ENCODE measurements at places on chromosomes 1 and 21.

GRCh38 chr1:233327651-233328141 lies at the start of gene MAP3K21:
Gene MAP3K21, plus strand, starts transcription at chr1:233327724. Its CDS starts 305 bp downstream, at chr1:233328029.
- DNase-seq, result no peak
- H3K36me3 ChIP-seq, result no peaks in the 10 kb centered on the region
- H3K4me1 ChIP-seq, result peaks cover 34% of the 10 kb centered on the region
- no peaks in the 10 kb centered on the region for H3K27me3 ChIP-seq
- peak within 1 kb of the TSS; percentile 93 for H3K4me3 ChIP-seq
- peak within 1 kb of the TSS; percentile 95 for H3K27ac ChIP-seq

GRCh38 chr1:146021622-146022402 lies at the start of gene HJV:
Gene HJV, minus strand, starts transcription at chr1:146021735. Its CDS starts 1,504 bp downstream, at chr1:146020231.
- no peak for DNase-seq
- H3K36me3 ChIP-seq, result no peaks in the 10 kb centered on the region
- no peaks in the 10 kb centered on the region for H3K4me1 ChIP-seq
- no peaks in the 10 kb centered on the region for H3K27me3 ChIP-seq
- H3K27ac ChIP-seq, result no peak within 1 kb of the TSS

- H3K27me3 ChIP-seq, result no peaks in the 10 kb centered on the region
- H3K4me3 ChIP-seq, result no peak overlapping the region
- no peak for DNase-seq
- no peak overlapping the region for H3K27ac ChIP-seq
- H3K4me1 ChIP-seq, result no peaks in the 10 kb centered on the region
- no peaks in the 10 kb centered on the region for H3K36me3 ChIP-seq
Measured at GRCh38 chr1:56206391-56206790, 373.0 kb downstream of the PLPP3 start.

- DNase-seq, result no peak
- no peak overlapping the region for H3K27ac ChIP-seq
- H3K36me3 ChIP-seq, result no peaks in the 10 kb centered on the region
- no peaks in the 10 kb centered on the region for H3K27me3 ChIP-seq
- no peak overlapping the region for H3K4me3 ChIP-seq
Measured at GRCh38 chr1:180482425-180483275, 19.7 kb downstream of the ACBD6 start.

DNA sequence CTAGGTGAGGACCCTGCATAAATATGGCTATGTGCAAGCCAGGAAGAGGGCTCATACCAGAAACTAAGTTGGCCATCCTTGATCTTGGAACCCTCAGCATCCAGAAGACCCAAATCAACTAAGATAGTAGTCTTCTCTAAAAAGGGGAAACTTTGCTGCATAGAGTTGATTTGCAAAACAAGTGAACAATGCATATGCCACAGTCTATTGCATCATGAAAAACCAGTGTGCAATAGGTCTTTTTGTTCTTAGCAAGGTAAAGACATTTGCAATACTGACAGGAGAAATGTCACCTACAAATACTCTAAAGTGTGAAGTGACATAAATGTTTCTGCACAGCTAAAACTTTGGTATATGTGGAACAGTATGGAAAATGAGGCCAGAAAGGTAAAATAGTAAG lies 2.0 kb upstream of the IFI16 start:
- H3K27ac ChIP-seq, result no peak overlapping the region
- no peaks in the 10 kb centered on the region for H3K4me1 ChIP-seq
- no peaks in the 10 kb centered on the region for H3K27me3 ChIP-seq
- H3K36me3 ChIP-seq, result no peaks in the 10 kb centered on the region
- H3K4me3 ChIP-seq, result no peak overlapping the region

DNA sequence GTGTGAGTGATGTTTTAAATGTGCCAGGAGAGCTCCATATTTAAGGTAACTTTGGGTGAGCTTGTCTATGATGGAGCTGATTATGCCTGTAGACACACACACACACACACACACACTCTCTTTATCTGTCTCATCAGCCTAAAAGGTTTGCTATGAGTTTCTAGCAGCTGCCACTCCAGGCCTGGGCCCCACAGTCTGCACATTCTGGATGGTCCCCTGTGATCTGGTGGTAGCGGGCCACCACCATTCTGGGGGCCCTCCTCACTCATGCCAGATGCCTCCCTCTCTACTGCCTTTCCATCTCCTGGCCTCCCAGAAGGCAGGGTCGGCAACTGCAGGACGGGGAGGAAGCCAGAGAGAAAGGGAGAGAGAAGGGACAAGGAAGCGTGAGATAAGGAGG lies 129.2 kb upstream of the TNR start:
- H3K4me1 ChIP-seq, result no peaks in the 10 kb centered on the region
- H3K4me3 ChIP-seq, result no peak overlapping the region
- DNase-seq, result no peak
- no peak overlapping the region for H3K27ac ChIP-seq

DNA sequence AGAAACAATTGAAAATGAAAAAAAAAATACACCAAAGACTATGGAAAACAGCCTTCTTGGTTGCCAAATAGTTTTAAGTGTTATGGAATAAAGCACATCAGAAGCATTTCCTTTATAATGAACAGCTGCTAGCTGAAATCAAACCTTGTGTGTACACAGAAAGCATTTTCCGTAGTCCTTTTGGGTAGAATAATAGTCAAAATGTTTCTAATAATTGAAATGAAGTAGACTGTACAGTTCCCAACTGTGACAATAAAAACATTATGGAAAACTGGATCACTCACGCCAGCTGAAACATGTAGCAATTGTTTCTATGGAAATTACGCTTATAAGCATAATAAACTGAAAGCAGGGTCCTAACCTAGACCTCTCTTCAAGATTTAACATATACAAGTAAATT lies 856.3 kb upstream of the B3GALT2 start:
- H3K4me1 ChIP-seq, result no peaks in the 10 kb centered on the region
- no peaks in the 10 kb centered on the region for H3K27me3 ChIP-seq
- no peak overlapping the region for H3K4me3 ChIP-seq
- no peak overlapping the region for H3K27ac ChIP-seq

DNA sequence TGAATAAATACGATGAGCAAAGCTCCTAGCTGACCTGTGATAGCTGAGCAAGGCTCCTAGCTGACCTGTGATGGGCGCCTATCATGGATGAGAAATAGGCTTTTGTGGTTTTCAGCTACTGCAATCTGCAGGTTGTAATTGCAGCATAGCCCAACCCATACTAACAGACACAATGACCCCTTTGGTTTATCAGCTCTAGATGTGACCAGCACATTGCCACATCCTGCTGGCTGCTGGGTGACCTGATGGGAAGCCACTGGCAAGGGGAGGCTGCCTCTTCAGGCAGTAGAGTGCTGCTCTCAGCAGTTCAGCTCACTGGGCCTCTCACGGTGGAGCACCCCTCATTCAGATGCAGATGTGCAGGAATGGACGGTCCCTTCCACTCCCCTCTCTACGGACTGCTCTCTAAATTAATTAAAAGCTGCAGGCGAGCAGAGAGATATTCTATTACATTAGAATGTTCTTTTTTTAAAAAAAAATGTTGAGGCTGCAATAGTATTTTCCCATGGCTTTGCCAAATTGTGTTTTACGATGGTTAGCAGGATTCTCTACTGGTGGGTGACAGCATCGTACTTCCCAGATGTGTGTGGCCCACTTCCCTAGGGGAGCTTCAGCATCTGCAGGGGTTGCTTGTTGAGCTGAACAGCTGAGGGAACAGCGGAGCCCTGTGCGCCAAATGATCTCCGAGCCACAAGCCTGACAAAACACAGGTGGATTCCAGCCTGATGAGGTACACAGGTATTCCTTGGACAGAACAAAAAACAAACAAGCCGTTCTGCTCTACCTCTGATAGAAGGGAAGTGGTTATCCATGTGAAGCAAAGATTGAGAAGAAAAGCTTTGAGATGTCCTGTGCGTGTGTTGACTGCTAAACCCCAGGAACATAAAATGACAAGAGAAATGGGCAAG lies 65.0 kb downstream of the SYT6 start:
- H3K36me3 ChIP-seq, result no peaks in the 10 kb centered on the region
- H3K27ac ChIP-seq, result no peak overlapping the region
- H3K4me1 ChIP-seq, result no peaks in the 10 kb centered on the region
- no peak overlapping the region for H3K4me3 ChIP-seq

DNA sequence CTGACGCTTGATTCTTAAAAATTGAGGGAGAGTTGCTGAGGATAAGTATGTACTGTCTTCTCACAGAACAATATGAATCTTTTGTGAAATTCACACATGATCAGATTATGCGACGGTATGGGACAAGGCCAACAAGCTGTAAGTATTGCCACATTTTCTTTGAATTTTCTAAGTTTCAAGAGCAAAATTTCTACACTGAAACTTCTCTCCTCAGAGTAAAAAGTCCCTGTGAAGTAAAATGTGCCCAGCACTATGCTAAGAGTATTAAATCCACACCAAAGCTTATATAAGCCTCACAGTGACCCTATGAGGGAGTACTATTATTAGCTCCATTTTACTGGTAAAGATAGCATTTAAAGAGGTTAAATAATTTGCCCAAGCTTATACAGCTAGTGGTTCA lies 12.2 kb downstream of the AKIRIN1 start:
- DNase-seq, result no peak
- H3K36me3 ChIP-seq, result peaks cover 27% of the 10 kb centered on the region
- H3K4me3 ChIP-seq, result no peak overlapping the region
- no peaks in the 10 kb centered on the region for H3K27me3 ChIP-seq

DNA sequence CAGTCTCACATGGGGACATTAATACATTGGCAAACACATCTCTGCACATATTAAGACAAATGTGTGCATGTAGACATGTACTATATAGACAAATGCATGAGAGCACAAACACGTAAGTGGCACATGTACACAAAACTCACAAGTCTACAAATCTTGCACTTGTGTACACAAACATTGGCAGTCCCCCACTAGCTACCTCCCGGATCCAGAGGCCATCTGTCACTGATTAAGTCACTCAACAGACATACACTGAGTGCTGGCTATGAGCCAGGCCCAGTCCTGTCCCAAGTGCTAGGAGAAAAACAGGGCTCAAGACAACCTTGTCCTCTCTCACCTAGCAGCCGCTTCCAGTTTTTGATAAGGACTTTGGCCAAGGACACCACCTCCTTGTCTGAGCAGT lies 7.0 kb downstream of the TCEA3 start:
- H3K36me3 ChIP-seq, result no peaks in the 10 kb centered on the region
- peak; percentile 75 for DNase-seq
- no peaks in the 10 kb centered on the region for H3K27me3 ChIP-seq
- H3K4me3 ChIP-seq, result no peak overlapping the region
- H3K4me1 ChIP-seq, result peaks cover 41% of the 10 kb centered on the region

DNA sequence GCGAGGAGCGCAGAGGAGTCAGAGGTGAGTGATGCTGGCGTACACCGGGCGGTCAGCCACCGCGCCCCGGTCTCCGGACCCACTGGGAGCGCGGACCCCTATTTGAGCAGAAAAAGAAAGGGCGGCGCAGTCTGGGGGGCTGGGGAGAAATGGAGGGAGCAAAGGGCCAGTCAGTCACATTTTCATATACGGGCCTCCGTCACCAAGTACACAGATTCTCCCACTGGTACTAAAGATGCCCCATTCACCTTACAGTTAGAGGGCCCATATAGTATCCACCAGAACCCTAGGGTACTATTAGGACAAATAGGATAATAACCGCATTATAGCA lies 573 bp downstream of the C2CD4D start:
- H3K27ac ChIP-seq, result peak overlapping the region; percentile 98
- peaks cover 34% of the 10 kb centered on the region for H3K4me1 ChIP-seq
- no peak for DNase-seq
- no peaks in the 10 kb centered on the region for H3K36me3 ChIP-seq
- H3K4me3 ChIP-seq, result no peak overlapping the region

DNA sequence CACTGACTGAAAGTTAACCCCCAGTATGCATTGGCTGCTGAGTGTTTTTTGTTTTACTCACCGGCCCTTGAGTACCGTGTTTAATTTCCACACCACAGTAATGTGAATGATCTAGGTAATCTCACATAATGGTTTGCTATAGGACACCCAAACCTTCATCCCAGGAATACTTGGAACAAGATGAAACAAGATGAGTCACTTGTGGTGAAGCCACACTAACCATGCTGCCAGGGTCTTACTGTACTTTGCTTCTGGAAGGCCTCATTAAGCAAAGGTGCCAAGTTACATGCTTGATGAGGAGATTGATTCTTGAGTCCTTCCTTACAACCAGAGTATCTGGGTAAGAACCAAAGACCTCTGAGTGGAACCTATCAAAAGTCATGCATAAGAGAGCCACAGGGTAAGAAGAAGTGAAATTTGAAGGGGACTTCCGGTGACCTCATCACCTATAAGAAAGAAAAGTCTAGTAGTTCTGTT lies 163.3 kb downstream of the NRIP1 start:
- no peak overlapping the region for H3K4me3 ChIP-seq
- no peaks in the 10 kb centered on the region for H3K4me1 ChIP-seq
- no peaks in the 10 kb centered on the region for H3K27me3 ChIP-seq
- H3K36me3 ChIP-seq, result no peaks in the 10 kb centered on the region

GRCh38 chr1:190320952-190321351 lies 156.7 kb downstream of the BRINP3 start:
- H3K36me3 ChIP-seq, result no peaks in the 10 kb centered on the region
- no peaks in the 10 kb centered on the region for H3K27me3 ChIP-seq
- H3K4me3 ChIP-seq, result no peak overlapping the region
- no peaks in the 10 kb centered on the region for H3K4me1 ChIP-seq

DNA sequence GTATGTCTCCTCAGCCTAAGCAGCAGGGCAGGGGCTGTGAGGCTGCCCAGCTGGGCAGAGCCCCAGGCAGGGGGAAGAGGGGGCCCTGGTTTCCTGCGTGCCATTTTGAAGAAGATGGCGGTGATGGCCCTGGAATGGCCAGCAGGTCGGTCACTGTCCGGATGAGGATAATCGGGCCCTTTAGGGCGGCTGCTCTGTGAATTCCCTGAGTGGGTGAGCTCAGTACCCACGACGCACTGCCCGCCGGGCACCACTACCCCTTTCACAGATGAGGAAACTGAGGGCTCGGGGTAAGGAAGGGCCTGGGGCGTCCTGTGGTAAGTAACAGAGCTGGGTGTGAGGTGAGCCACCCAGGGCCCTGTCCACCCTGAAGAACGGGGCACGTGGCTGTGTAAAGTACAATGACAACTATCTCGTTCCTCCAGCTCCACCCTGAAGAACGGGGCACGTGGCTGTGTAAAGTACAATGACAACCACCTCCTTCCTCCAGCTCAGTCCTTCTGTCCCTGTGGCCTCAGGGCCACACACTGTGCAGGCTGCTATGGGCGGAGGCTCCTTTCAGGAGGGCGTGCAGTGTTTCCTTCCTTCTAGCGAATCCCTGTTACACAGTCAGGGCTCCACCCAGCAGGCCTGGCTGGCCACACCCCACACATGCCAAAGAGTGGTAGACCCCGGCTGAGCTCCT lies 23.2 kb downstream of the ITGB2 start:
- no peak for DNase-seq
- no peak overlapping the region for H3K27ac ChIP-seq
- H3K4me3 ChIP-seq, result no peak overlapping the region
- H3K4me1 ChIP-seq, result no peaks in the 10 kb centered on the region

- H3K4me1 ChIP-seq, result no peaks in the 10 kb centered on the region
- no peak overlapping the region for H3K27ac ChIP-seq
- no peaks in the 10 kb centered on the region for H3K36me3 ChIP-seq
- H3K4me3 ChIP-seq, result no peak overlapping the region
- H3K27me3 ChIP-seq, result no peaks in the 10 kb centered on the region
Measured at GRCh38 chr1:53659436-53659835, 79.5 kb downstream of the GLIS1 start.

- no peaks in the 10 kb centered on the region for H3K27me3 ChIP-seq
- DNase-seq, result no peak
- H3K4me1 ChIP-seq, result no peaks in the 10 kb centered on the region
- H3K27ac ChIP-seq, result no peak overlapping the region
- no peak overlapping the region for H3K4me3 ChIP-seq
Measured at GRCh38 chr1:228304766-228305395, 97.0 kb downstream of the OBSCN start.

GRCh38 chr1:1216770-1217620 lies 3.0 kb upstream of the TNFRSF4 start:
- no peaks in the 10 kb centered on the region for H3K27me3 ChIP-seq
- no peaks in the 10 kb centered on the region for H3K4me1 ChIP-seq
- no peaks in the 10 kb centered on the region for H3K36me3 ChIP-seq
- no peak overlapping the region for H3K4me3 ChIP-seq
- no peak for DNase-seq
- no peak overlapping the region for H3K27ac ChIP-seq

Data from pancreas (tissue), 10 donors.